ENCODE measurements at places on chromosomes 13 and 19.
A peak's percentile ranks its signal among the peaks of the same experiment; 100 is the strongest.

GRCh38 chr19:40588926-40589569 is 12.1 kb upstream of the LTBP4 start:
- H3K27me3 ChIP-seq, result no peaks in the 10 kb centered on the region
- H3K4me1 ChIP-seq, result peaks cover 6% of the 10 kb centered on the region
- no peak overlapping the region for H3K4me3 ChIP-seq
- no peak overlapping the region for H3K27ac ChIP-seq
- peaks cover 8% of the 10 kb centered on the region for H3K36me3 ChIP-seq

- H3K27ac ChIP-seq, result no peak overlapping the region
- peaks cover 31% of the 10 kb centered on the region for H3K36me3 ChIP-seq
- H3K4me3 ChIP-seq, result no peak overlapping the region
- no peak for DNase-seq
Observed at GRCh38 chr13:27551562-27551961, 68.8 kb downstream of the LNX2 start.

DNA sequence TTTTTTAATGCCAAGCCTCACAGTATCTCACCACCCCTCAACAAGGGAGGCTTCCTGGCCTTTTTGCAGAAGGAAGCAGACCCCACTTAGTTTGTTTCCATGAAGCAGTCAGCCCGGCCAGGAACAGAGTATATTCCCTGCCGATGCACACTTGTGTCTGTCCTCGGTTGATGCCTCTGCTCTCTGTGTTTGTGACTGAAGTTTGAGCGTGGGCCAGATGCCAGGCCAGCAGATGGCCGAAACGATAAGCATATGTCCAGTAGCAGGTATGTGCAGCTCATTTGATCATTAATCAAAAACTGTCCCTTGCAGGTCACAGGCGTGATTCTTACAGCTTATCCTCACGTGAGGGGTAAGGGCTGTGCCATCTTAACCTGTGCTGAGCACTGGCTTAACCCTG is 144.0 kb downstream of the IRS2 start:
- no peak for DNase-seq
- no peak overlapping the region for H3K27ac ChIP-seq
- peaks cover 3% of the 10 kb centered on the region for H3K27me3 ChIP-seq
- H3K36me3 ChIP-seq, result peaks cover 8% of the 10 kb centered on the region
- no peak overlapping the region for H3K4me3 ChIP-seq
- no peaks in the 10 kb centered on the region for H3K4me1 ChIP-seq

- no peak overlapping the region for H3K27ac ChIP-seq
- H3K36me3 ChIP-seq, result no peaks in the 10 kb centered on the region
- no peaks in the 10 kb centered on the region for H3K27me3 ChIP-seq
- DNase-seq, result no peak
Observed at GRCh38 chr13:45690636-45691035, 11.5 kb upstream of the CBY2 start.

GRCh38 chr13:27137759-27138158 is 33.9 kb downstream of the USP12 start:
- H3K27ac ChIP-seq, result no peak overlapping the region
- no peaks in the 10 kb centered on the region for H3K27me3 ChIP-seq
- H3K4me1 ChIP-seq, result peaks cover 71% of the 10 kb centered on the region
- no peak overlapping the region for H3K4me3 ChIP-seq
- peaks cover 24% of the 10 kb centered on the region for H3K36me3 ChIP-seq

- peak within 1 kb of the TSS; percentile 69 for H3K4me3 ChIP-seq
- peaks cover 20% of the 10 kb centered on the region for H3K27me3 ChIP-seq
- H3K4me1 ChIP-seq, result peaks cover 22% of the 10 kb centered on the region
- peak; percentile 58 for DNase-seq
- H3K36me3 ChIP-seq, result no peaks in the 10 kb centered on the region
- peak within 1 kb of the TSS; percentile 76 for H3K27ac ChIP-seq
Observed at GRCh38 chr19:5804516-5805461, at the start of gene NRTN. NRTN (plus strand) TSS chr19:5805067; CDS start chr19:5824166, 19,099 bp downstream.

DNA sequence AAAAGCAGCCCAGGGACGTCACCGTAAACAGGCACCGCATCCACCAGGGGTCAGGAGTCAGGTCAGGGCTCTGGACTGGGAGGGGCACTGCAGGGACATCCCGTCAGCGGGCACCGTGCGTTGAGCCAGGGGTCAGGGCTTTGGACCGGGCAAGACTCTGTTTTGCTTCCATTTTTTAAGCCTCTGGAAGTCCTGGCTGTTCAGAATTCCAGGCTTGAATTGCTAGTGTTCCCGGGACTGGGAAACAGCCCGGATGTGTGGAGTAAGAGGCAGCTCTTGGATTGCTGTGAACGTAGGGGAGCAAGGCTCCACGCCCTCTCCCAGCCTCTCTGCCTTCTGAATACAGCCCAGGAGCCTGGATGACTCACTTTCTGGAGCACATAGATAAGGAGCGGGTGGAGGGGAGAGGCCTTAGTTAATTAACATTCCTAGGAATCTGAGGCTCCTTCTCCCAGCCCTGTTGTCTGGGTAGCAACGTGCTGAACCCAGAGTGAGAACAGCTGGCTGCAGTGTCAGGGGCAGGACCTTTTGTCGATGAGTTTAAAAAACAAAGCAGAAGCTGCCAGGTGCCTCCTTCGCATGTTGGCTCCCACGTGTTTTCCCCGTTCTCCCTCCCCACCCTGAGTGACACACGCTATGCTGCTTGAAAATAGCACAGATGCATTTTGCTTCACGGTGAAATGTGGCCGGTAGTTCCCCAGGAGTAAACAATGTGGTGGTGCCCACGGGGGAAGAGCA is 21.9 kb downstream of the ATP11A start:
- H3K27ac ChIP-seq, result no peak overlapping the region
- H3K4me1 ChIP-seq, result peaks cover 7% of the 10 kb centered on the region
- H3K36me3 ChIP-seq, result no peaks in the 10 kb centered on the region

- H3K4me3 ChIP-seq, result no peak overlapping the region
- DNase-seq, result no peak
- peaks cover 9% of the 10 kb centered on the region for H3K4me1 ChIP-seq
- H3K27me3 ChIP-seq, result no peaks in the 10 kb centered on the region
- no peak overlapping the region for H3K27ac ChIP-seq
Observed at GRCh38 chr13:50850445-50850844, 7.0 kb upstream of the DLEU7 start.

GRCh38 chr19:50925734-50926133 is 14.5 kb upstream of the KLK4 start:
- no peaks in the 10 kb centered on the region for H3K36me3 ChIP-seq
- peaks cover 27% of the 10 kb centered on the region for H3K27me3 ChIP-seq
- no peak for DNase-seq
- H3K4me3 ChIP-seq, result no peak overlapping the region
- H3K27ac ChIP-seq, result no peak overlapping the region
- H3K4me1 ChIP-seq, result peaks cover 8% of the 10 kb centered on the region

DNA sequence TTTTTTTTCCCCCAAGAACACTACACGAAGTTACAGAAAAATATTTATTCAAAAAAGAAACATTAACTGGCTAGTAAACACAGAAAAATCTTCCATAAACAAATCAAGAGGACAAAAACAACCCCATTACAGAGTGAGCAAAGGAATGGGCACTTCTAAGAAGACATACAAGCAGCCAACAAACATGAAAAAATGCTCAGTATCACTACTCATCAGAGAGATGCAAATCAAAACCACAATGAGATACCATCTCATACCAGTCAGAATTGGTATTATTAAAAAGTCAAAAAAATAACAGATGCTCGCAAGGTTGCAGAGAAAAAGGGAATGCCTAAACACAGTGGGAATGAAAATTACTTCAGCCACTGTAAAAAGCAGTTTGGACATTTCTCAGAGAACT is 131.7 kb downstream of the UGGT2 start:
- no peak for DNase-seq
- H3K27me3 ChIP-seq, result no peaks in the 10 kb centered on the region
- H3K4me1 ChIP-seq, result no peaks in the 10 kb centered on the region
- no peaks in the 10 kb centered on the region for H3K36me3 ChIP-seq

DNA sequence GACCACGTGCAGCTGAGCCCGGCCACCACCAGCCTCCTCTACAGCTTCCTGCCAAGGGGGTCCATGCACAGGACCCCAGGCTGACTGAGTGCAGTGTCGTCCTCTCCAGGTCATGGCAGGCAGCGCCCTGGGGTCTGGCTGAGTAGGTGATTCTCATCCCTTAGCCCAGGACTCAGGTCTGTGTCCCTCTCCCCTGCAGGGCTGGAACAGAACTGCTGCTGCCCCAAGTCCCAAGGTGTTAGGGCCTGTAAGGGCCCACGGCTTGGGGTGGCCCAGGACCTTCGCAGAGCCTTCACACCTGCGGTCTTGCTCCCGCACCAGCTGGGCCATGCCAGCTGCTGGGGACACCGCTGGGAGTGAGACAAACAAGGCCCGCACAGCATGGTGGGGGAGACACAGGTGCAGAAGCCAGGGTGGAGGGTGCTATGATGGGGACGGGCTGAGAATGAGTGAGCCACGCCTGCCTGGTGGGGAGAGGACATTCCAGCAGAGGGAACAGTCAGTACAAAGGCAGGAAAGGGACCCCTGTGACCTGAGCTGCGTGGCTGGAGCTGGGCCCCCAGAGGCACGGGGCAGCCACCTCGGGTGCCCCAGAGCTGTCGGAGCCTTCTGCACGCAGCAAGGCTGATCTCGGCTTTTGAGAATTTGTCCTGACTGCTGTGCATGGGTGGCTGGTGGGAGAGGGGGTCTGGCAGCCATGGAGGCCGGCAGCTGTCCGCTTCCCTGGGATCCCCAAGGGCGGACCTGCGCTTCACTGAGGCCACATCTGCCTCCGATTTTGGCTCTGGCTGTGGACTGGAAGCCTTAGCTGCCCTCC is 11.9 kb downstream of the PLEKHF1 start:
- H3K4me1 ChIP-seq, result peaks cover 88% of the 10 kb centered on the region
- no peak overlapping the region for H3K4me3 ChIP-seq
- H3K27ac ChIP-seq, result peak overlapping the region; percentile 63

DNA sequence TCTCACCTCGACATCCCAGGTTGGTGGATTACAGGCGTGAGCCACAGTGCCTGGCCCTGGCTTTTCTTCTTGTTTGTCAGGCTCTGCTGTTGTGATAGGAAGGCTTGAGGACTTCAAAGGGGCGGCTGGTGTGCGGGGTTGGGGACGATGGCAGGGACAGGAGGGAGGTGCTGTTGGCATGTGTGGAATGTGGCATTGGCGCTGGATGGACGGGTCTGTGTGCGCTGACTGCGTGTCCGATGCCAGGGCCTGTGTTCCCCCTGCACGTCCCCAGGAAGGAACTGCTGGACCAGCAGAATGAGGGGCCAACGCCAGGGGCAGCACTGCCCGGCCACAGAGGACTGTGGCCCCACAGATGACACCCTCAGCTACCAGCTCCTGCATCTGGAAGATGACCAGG is 12.7 kb upstream of the PTBP1 start:
- no peaks in the 10 kb centered on the region for H3K4me1 ChIP-seq
- DNase-seq, result no peak
- no peak overlapping the region for H3K4me3 ChIP-seq
- peaks cover 2% of the 10 kb centered on the region for H3K27me3 ChIP-seq

DNA sequence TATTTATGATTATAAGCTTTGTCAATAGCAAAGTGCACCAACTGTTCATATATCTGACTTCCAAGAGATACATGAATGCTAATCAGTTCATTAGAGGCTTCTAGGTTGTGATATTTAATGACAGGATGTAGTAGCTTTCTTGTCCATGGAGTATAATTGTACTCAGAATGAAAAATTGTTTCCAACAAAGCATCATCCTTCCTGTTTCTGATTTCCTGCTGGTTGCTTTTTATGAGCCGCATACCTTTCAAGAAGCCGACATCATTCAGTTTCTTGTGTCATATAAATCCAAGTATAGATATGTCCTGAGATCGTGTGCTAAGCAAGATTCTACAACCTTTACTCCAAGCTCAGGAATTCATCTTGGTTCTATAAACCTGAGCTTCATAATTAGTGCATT is 326.6 kb downstream of the DIAPH3 start:
- H3K4me1 ChIP-seq, result no peaks in the 10 kb centered on the region
- no peaks in the 10 kb centered on the region for H3K36me3 ChIP-seq
- no peak for DNase-seq

GRCh38 chr19:10566658-10567410 is 1.0 kb upstream of the KRI1 start:
- peak overlapping the region; percentile 86 for H3K4me3 ChIP-seq

DNA sequence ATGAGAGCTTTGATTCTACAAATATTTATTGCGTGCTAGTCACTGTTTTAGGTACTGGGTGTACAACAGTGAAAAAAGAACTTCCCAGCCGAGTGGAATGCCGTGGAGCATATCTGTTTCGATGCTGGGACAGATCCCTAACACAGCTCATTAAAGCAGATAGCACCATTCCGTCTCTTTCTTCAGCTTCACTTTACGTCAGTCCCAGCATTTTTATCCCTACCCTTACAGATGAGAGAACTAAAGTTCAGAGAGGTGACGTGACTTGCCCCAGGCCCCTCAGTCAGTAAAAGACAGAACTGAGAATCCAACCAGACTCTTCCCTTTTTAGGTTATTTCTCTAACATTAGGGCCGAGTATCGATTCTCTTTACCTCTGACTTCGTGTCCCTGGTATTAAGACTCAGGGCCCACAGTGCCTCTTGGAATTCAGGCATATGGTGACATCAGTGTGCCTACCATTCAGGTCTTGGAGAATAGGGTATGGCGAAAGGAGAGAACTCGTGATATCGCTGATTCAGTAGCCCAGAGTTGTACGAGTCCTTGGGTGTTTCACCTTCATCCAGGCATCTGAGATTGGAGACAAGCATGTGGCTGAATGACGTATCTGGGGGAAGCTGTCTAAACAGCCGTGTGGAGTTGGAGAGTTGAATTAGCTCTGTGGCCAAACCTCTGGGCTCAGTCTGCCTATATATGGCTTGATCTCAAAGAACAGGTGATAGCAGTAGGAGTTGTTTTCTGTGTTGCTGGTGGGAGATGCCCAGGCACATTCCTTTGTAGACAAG is 27.1 kb downstream of the ACTN4 start:
- no peak for DNase-seq
- H3K4me3 ChIP-seq, result no peak overlapping the region
- no peaks in the 10 kb centered on the region for H3K27me3 ChIP-seq

DNA sequence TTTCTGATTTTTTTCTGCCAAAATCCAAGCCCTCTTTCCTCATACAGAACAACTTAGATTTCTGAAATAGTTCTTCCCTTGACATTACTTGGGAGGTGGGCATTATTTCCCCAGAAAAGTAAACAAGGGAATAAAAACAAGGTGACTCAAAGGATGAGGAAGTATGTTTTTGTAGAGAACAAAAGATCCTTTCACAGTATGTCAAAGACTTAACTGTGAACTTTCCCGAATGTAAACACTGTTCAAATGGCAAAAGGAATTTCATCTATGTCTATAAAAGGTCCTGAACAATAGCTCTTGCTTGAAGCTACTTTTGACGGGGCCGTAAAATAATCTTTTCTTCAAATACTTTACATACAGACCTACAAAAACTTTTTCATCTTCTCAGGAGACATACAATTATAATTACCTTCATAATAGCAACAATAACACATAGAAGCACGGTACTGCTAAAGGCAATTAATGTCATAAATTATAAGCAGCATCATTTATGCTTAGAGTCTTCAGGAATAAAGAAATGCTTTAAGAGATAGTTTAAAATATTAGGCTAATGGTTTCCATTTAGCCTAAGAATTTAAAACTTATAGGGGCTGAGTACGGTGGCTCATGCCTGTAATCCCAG is 191.1 kb downstream of the RGCC start:
- H3K27ac ChIP-seq, result no peak overlapping the region
- peaks cover 3% of the 10 kb centered on the region for H3K4me1 ChIP-seq
- no peaks in the 10 kb centered on the region for H3K27me3 ChIP-seq
- no peaks in the 10 kb centered on the region for H3K36me3 ChIP-seq
- H3K4me3 ChIP-seq, result no peak overlapping the region
- no peak for DNase-seq

Data from activated CD8-positive, alpha-beta T cell treated with anti-CD3 and anti-CD28 coated beads for 36 hours (primary cell).